A549 treated with GW870086 at 1 μM for 4 hours (cell line): ENCODE measurements at places on chromosomes 3 and 15. TPM values are rescaled to one million over a fixed set of nuclear protein-coding genes. Genes with fewer than 3 reads are reported as not detected.

Gene LEKR1
- 0.78 to 1.4 TPM (median 0.80 TPM) in 5 replicates for total RNA-seq

Gene MEIS2
- 8.4 to 10.1 TPM (median 8.6 TPM) in 5 replicates for total RNA-seq

Gene ATP13A5
- total RNA-seq: not detected in 5 replicates

Gene RETNLB
- total RNA-seq: not detected in 5 replicates

Gene KLHL6
- 0.02 TPM in 1 of 5 replicates, not detected in the others for total RNA-seq

Gene WDR72
- total RNA-seq: 4.9 to 7.1 TPM (median 6.7 TPM) in 5 replicates

Gene CNTN3
- not detected in 5 replicates for total RNA-seq

Gene FETUB
- total RNA-seq: 0.08 to 0.16 TPM (median 0.14 TPM) in 3 of 5 replicates, not detected in the others

Gene BCL6
- 6.6 to 10.1 TPM (median 9.5 TPM) in 5 replicates for total RNA-seq

Gene CTNNB1
- total RNA-seq: 171 to 210 TPM (median 183 TPM) in 5 replicates

Gene DYNLT2B
- total RNA-seq: 21.4 to 27.8 TPM (median 23.7 TPM) in 5 replicates

Gene OGG1
- 11.4 to 18.9 TPM (median 16.5 TPM) in 5 replicates for total RNA-seq

Gene NDN
- total RNA-seq: 0.07 to 0.10 TPM (median 0.10 TPM) in 3 of 5 replicates, not detected in the others

Gene RNF168
- 3.2 to 4.2 TPM (median 4.0 TPM) in 5 replicates for total RNA-seq

Gene CPNE4
- 3.8 to 6.8 TPM (median 6.0 TPM) in 5 replicates for total RNA-seq

Gene TRPC1
- 4.7 to 9.8 TPM (median 8.4 TPM) in 5 replicates for total RNA-seq

Gene GOLGA6B
- 0.08 TPM in 1 of 5 replicates, not detected in the others for total RNA-seq

Gene HIGD2B
- not detected in 5 replicates for total RNA-seq

Gene STARD5
- total RNA-seq: 1.2 to 2.6 TPM (median 2.1 TPM) in 5 replicates

Gene ZIC1
- 0.38 TPM in 1 of 5 replicates, not detected in the others for total RNA-seq

Gene CD47
- total RNA-seq: 33.0 to 42.9 TPM (median 38.8 TPM) in 5 replicates

Gene ABI3BP
- total RNA-seq: 0.91 to 2.3 TPM (median 1.6 TPM) in 5 replicates
